ENCODE measurements at places on chromosomes 7 and 10. TPM values are rescaled to one million over a fixed set of nuclear protein-coding genes. Genes with fewer than 3 reads are reported as not detected.

GRCh38 chr10:47239211-47239610 lies 60.8 kb upstream of the GDF10 start:
- H3K4me3 ChIP-seq, result no peak overlapping the region
- no peaks in the 10 kb centered on the region for H3K27me3 ChIP-seq
- H3K36me3 ChIP-seq, result no peaks in the 10 kb centered on the region
- DNase-seq, result no peak
- no peak overlapping the region for H3K27ac ChIP-seq

- no peaks in the 10 kb centered on the region for H3K36me3 ChIP-seq
- peaks cover 23% of the 10 kb centered on the region for H3K4me1 ChIP-seq
- no peak overlapping the region for H3K27ac ChIP-seq
- no peak overlapping the region for H3K4me3 ChIP-seq
These were observed 17.8 kb upstream of the GATA3 start for GRCh38 chr10:8036506-8037198.

GRCh38 chr7:77542409-77542808 lies 5.3 kb downstream of the PTPN12 start:
- no peak for DNase-seq
- H3K4me1 ChIP-seq, result peaks cover 8% of the 10 kb centered on the region
- no peaks in the 10 kb centered on the region for H3K27me3 ChIP-seq
- H3K27ac ChIP-seq, result no peak overlapping the region
- no peak overlapping the region for H3K4me3 ChIP-seq

The CLCN1 gene
- not detected for total RNA-seq

DNA sequence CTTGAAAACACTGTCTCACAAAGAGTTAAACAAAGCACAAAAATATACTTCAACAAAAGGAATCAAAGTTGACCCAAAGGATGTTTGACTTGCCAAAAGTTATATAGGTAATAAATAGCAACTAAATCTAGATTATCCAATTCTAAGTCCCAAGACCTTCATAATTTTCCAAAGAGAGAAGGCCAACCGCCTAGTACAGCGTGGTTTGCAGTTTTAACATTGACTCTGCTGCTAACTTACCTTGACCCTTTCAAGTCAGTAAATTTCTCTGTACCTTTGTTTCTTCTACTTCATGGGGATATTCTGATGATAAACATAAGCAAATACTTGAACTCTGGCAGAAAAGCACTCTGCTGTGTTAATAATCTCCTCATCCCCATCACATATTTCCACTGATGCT lies 1.9 kb upstream of the GPR22 start:
- H3K4me3 ChIP-seq, result no peak overlapping the region
- no peaks in the 10 kb centered on the region for H3K36me3 ChIP-seq
- no peak for DNase-seq
- H3K27ac ChIP-seq, result no peak overlapping the region

DNA sequence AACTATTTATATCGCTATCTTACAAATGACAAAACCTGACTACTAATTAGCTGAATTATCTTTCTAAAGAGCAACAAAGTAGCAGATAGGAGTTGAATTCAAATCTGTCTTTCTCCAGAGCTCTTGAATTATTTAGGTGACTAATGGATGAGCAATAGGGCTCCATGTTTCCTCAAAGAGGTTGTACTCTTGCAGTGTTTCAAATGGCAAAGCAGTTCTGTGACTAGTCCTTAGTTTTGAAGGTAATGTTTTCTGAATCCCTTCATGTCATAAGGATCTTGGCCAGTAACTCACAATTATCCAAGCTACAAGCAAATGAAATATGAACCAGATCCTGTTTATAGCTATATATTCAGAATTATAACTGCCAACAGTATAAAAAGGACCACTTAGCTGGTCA lies 999.7 kb downstream of the NRG3 start:
- H3K36me3 ChIP-seq, result no peaks in the 10 kb centered on the region

DNA sequence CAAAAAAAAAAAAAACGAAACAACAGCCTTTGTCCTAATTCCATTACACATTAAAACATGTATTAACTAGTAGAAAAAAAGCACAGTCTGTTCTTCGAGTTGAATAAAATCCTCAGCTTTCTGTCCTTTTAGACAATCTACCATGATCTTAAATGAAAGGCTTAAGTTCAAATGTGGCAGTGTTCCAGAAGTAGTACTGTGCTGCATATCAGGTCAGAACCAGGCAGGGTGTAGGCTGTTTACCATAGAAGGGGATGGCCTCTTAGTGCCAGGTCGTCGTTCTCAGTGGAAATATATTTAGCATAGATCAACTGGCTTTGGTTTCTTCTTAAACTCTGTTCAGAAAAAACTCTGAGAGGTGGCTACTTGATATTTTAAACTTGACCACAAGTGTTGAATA lies 612.0 kb downstream of the CNTNAP2 start:
- H3K4me1 ChIP-seq, result no peaks in the 10 kb centered on the region
- DNase-seq, result no peak
- H3K4me3 ChIP-seq, result no peak overlapping the region
- no peak overlapping the region for H3K27ac ChIP-seq
- H3K36me3 ChIP-seq, result no peaks in the 10 kb centered on the region

GRCh38 chr10:97810446-97810845 lies 38.6 kb upstream of the SFRP5 start:
- H3K36me3 ChIP-seq, result no peaks in the 10 kb centered on the region
- H3K4me1 ChIP-seq, result no peaks in the 10 kb centered on the region
- H3K27me3 ChIP-seq, result no peaks in the 10 kb centered on the region
- no peak overlapping the region for H3K4me3 ChIP-seq
- H3K27ac ChIP-seq, result no peak overlapping the region
- DNase-seq, result no peak

DNA sequence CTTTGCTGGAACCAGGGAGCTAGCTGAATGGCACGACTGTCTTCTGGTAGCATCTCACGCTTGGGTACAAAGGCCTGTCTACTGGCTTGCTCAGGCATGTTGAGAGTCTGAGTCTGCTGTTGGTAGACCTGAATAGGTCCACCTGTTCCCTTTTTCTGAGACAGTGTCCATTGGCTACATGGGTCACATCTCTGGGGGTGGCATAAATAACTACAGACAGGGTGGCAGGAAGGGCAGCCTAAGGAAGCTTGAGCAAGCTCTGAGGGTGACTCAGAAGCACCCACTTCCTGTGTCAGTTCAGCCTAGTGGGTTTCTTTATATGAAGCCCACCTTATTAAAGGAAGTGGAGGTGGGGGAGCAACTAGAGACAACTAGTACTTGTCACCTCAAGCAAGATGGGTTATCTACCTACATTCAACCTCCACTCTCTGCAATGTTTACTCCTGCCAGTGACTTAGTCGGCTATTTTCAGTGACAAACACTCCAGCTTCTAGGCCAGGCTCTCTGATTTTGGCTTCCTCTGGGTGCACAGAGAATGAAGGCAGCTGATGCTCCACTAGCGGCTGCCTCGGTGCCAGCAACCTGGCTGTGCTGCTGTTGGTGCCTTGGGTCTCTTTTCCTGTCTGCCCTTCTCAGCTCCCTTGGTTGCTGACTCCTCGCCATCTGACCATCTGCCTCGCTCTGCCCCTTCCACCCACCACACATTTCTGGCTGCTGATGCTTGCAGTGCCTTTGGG lies 5.7 kb upstream of the ZYX start:
- no peaks in the 10 kb centered on the region for H3K36me3 ChIP-seq
- peak; percentile 30 for DNase-seq
- H3K27ac ChIP-seq, result peak overlapping the region; percentile 43
- H3K27me3 ChIP-seq, result no peaks in the 10 kb centered on the region
- H3K4me1 ChIP-seq, result peaks cover 32% of the 10 kb centered on the region

GRCh38 chr7:49324707-49325106 lies 400.4 kb downstream of the CDC14C start:
- H3K4me1 ChIP-seq, result no peaks in the 10 kb centered on the region
- H3K4me3 ChIP-seq, result no peak overlapping the region
- DNase-seq, result no peak
- H3K27ac ChIP-seq, result no peak overlapping the region
- no peaks in the 10 kb centered on the region for H3K27me3 ChIP-seq

DNA sequence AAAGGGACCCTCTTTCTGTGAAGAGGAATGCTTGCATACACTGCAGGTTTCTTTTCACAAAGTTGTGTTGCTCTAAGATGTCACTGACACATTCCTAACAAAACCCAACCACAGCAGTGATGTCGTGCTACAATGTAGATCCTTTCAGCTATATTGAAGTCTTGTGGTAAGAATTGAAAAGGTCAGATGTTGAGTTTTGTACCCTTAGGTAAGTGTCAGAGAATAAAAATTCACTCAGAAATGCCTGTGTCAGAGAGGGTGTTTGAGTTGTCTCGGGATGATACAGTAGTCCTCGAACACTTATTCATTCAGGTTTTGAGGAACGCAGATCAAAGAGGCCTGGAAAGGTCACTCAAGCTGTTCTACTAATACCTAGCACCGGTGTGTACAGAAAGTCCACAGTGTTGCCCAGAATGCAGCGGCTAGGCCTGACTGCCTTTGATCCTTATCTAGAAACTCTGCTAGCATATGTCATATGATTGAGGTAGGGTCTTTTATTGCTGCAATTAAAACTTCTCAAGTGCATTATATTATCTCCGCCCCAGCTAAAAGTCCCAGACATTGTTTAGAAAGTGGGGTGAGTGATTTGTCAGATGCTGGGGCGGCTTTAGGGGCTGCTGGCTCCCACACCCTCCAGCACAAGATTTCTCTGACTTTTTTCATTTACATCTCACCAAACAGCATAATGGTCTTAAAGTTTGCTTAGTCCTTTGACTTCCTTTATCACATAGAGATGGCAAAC lies 26.0 kb downstream of the RNF32 start:
- no peaks in the 10 kb centered on the region for H3K27me3 ChIP-seq
- DNase-seq, result no peak
- H3K4me1 ChIP-seq, result no peaks in the 10 kb centered on the region
- peaks cover 2% of the 10 kb centered on the region for H3K36me3 ChIP-seq

DNA sequence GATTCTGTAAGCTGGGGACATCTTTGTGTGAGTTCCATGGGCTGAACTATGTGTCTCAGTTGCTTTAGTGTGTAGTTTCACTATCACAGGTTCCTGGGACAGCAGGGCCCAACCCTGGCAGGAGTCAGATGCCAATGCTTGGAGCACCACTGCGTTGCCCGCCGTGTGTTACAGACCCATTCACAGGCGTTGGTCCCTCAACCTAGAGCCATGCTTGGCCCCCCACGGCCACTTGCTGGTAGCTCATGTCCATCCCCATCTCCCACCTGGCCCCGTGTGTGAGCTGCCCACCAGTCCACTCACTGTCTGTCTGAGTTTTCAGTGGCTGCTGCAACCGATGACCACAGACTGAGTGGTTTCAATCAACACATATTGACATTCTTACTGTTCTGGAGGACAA lies 546.9 kb downstream of the TCERG1L start:
- no peaks in the 10 kb centered on the region for H3K36me3 ChIP-seq
- H3K4me1 ChIP-seq, result no peaks in the 10 kb centered on the region
- no peaks in the 10 kb centered on the region for H3K27me3 ChIP-seq
- no peak overlapping the region for H3K4me3 ChIP-seq

The FBXL13 gene
- 4.0 TPM for total RNA-seq

The SLC26A3 gene
- total RNA-seq, result not detected

- peaks cover 16% of the 10 kb centered on the region for H3K4me1 ChIP-seq
- no peaks in the 10 kb centered on the region for H3K36me3 ChIP-seq
- H3K4me3 ChIP-seq, result peak overlapping the region; percentile 90
These were observed 667 bp upstream of the TMEM120A start for GRCh38 chr7:75995052-75995471.

The SPDYE2 gene
- total RNA-seq, result 0.47 TPM

- DNase-seq, result peak; percentile 67
- peaks cover 12% of the 10 kb centered on the region for H3K36me3 ChIP-seq
- peaks cover 36% of the 10 kb centered on the region for H3K4me1 ChIP-seq
- H3K4me3 ChIP-seq, result peak overlapping the region; percentile 85
- H3K27ac ChIP-seq, result peak overlapping the region; percentile 93
- no peaks in the 10 kb centered on the region for H3K27me3 ChIP-seq
These were observed 997 bp downstream of the WDR37 start for GRCh38 chr10:1057106-1057657.

The CYP3A7 gene
- total RNA-seq, result not detected

- H3K4me3 ChIP-seq, result no peak overlapping the region
- no peaks in the 10 kb centered on the region for H3K4me1 ChIP-seq
- H3K27ac ChIP-seq, result no peak overlapping the region
- no peaks in the 10 kb centered on the region for H3K27me3 ChIP-seq
- no peaks in the 10 kb centered on the region for H3K36me3 ChIP-seq
- DNase-seq, result no peak
These were observed 12.7 kb upstream of the TBATA start for GRCh38 chr10:70797840-70798239.

The FAM237B gene
- total RNA-seq, result not detected

The MNX1 gene
- not detected for total RNA-seq

- no peaks in the 10 kb centered on the region for H3K27me3 ChIP-seq
- no peaks in the 10 kb centered on the region for H3K36me3 ChIP-seq
- no peak overlapping the region for H3K4me3 ChIP-seq
- no peak for DNase-seq
These were observed 52.0 kb downstream of the GTF2IRD1 start for GRCh38 chr7:74505471-74506324.

The PAPOLB gene
- total RNA-seq, result 0.07 TPM

The IDI2 gene
- not detected for total RNA-seq

The PDE1C gene
- 0.52 TPM for total RNA-seq

The IGF2BP3 gene
- total RNA-seq, result 11.3 TPM

The NEUROD6 gene
- total RNA-seq, result not detected
